GM13976 (cell line): ENCODE measurements at places on chromosomes 2 and 18.

- DNase-seq = no peak
These were observed 169.3 kb downstream of the PMAIP1 start for GRCh38 chr18:60069145-60069544.

- no peak for DNase-seq
These were observed 88.2 kb downstream of the INPP5D start for GRCh38 chr2:233148354-233148753.

GRCh38 chr18:77911971-77912605 lies 662.4 kb downstream of the GALR1 start:
- DNase-seq = no peak

DNA sequence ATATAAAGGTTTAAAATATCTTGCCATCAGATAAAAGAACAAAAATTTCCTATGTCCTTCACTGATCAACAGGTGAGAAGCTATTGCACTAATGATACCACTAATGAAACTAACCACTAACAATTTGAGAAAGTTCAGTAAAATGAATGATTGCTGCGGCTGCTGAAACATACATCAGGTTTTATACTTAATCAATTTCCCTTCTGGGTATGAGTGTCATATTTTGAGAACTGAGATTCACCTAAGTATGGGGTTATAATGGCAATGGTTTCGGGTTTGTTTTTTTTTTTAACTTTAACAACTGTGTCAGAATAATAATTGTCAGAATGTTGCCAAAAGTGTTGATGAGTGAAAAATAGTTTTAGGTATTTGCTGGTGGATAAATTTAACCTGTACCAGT lies 151.3 kb upstream of the SLC39A10 start:
- peak; percentile 20 for DNase-seq

DNA sequence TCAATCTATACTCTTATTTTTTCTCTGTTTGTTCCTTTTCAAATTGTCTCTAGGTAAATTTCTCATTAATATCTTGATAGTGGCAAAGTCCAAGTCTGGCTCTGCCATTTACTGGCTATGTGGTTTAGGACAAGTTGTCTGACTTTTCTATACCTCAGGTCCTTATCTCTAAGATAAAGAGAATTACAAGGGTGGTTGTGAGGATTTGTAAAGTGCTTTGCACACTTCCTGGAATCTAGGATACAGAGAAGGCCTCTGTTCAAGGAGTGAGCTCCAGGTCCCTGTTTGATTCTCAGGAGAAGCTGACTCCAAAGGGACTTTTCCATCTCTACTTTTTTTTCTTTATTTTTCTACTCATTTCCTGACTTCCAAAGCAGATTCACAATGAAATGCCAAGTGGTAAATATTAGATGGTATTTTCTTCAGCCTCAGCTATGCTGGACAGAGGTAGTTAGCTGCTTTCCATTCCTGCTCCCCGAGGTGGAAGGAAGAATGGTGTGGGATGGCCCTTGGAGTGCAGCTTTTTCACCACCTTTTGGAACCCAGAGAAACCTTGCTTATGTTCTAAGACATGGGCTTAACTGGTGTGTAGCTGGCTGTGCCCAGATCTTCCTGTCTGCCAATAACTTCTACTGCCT lies 90.5 kb downstream of the GALNT1 start:
- no peak for DNase-seq

GRCh38 chr2:214737188-214737587 lies 72.3 kb downstream of the BARD1 start:
- DNase-seq = peak; percentile 54

DNA sequence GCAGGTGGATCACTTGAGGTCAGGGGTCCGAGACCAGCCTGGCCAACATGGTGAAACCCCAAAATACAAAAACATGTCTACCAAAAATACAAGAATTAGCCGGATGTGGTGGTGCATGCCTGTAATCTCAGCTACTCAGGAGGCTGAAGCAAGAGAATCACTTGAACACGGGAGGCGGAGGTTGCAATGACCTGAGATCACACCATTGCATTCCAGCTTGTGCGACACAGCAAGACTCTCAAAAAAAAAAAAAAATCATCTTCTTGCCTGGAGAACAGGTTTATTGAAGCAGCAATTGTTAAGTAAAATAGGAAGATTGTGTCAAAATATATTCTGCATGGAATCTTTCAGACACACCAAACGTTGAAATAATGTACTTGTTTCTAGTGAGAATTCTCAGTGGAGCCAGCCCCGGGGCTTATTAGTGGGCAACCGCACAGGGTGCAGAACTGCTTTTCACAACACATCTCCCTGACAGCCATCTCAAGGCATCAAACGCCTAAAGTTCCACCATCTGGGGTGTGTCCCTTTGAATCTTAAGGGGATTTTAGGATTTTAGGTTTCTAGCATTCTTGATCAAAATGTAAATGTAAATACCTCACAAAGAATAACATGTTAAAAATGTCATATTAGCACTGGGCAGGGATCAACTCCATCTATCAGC lies 28.6 kb upstream of the PPP4R1 start:
- DNase-seq = no peak

DNA sequence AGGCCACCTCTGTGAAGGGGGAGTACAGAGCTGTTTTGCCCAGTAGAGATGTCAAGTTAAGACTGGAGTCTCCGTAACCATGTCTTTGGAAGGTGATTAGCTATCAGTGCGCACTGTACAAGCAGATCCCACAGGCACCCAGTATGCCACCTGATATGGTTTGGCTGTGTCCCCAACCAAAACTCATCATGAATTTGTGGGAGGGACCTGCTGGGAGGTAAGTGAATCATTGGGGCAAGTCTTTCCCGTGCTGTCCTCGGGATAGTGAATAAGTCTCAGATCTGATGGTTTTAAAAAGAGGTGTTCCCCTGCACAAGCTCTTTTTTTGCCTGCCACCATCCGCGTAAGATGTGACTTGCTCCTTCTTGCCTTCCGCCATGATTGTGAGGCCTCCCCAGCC lies 90.2 kb downstream of the ACTR2 start:
- DNase-seq = no peak

DNA sequence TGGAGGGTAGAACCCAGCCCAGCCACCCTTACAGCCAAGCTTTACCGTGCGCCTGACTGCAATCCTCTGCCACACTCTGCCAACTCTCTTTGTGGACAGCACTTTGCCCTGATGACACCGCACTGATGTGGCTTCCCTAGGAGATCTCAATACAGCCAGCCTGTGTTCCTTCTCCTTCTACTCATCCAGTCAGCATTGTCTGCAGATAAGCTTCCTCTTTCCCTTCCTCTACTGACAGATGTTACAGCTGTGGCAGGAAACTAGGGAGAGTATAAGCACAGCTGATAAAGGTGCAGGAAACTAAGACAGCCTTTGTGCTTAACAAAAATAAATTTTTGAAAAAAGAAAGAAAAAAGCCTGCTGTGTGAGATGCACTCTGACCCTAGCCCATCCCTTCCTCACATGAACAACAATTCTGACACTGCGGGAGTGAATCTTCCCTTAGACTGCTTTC lies 25.0 kb downstream of the CEP68 start:
- DNase-seq = no peak

DNA sequence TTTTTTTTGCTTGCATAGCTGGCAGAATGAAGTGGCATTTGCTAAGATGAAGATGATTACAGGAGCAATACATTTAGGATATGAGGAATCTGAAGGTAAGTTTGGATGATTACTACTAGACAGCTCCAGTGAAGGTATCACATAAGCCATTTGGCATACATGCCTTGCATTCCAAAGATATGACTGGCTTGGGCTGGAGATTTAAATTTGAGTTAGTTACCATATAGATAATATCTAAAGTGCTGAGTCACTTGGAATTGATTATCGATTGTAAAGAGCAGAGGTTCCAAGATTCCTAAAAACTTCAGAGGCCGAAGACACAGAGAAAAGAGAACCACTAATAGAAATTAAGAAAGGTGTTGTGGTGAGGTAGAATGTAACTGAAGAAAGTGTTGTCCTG lies 1026.4 kb downstream of the DSC3 start:
- no peak for DNase-seq

DNA sequence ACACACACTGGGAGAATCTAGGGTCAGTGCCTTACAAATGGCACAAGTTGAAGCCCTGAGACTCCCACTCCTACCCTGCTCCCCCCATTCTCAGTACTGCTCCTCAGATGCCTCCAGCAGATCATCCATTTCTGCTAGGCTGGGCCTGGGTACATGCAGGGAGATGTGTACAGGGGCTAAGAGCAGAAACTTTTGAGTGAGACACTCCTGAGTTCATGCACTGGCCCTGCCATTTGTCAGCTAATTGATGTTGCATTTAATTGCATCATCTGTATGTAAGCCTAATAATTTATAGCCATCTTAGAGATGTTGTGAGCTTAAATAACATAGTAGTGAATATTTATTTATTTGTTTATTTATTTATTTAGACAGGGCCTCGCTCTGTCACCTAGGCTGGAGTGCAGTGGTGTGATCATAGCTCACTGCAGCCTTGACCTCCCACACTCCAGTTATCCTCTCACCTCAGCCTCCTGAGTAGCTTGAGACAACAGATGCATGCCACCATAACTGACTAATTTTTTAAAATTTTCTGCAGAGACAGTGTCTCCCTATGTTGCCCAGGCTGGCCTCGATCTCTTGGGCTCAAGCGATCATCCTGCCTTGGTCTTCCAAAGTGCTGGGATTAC lies 4.8 kb upstream of the CASP8 start:
- DNase-seq = no peak

GRCh38 chr2:73291461-73292315 lies 1.7 kb downstream of the EGR4 start:
- DNase-seq = peak; percentile 47

DNA sequence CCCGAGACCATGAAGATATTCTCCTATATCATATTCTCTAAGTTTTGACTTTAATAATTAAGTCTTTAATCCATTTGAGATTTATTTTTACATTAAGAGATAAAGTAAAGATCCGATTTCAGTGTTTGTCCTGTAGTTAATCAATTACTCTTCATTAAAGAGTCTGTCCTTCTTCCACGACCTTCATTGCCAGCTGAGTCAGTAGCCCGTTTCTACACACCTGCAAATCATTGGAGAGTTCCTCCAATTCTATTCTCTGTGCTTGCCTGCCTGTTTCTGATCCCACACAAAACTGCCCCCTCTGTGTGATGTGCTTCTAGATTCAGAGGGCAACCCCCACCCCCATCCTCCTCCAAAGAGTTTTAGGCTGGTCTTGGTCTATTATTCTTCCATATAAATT lies 119.2 kb downstream of the KCNF1 start:
- DNase-seq = no peak

GRCh38 chr2:135792401-135793150 lies 44.4 kb downstream of the LCT start:
- DNase-seq = no peak

GRCh38 chr18:36284671-36285295 lies 12.7 kb upstream of the FHOD3 start:
- DNase-seq = peak; percentile 52

- peak; percentile 80 for DNase-seq
These were observed at the start of gene ASAP2 for GRCh38 chr2:9205963-9206948. TSS of gene ASAP2 (plus strand) at chr2:9206812. CDS start at chr2:9207105, 293 bp downstream.

DNA sequence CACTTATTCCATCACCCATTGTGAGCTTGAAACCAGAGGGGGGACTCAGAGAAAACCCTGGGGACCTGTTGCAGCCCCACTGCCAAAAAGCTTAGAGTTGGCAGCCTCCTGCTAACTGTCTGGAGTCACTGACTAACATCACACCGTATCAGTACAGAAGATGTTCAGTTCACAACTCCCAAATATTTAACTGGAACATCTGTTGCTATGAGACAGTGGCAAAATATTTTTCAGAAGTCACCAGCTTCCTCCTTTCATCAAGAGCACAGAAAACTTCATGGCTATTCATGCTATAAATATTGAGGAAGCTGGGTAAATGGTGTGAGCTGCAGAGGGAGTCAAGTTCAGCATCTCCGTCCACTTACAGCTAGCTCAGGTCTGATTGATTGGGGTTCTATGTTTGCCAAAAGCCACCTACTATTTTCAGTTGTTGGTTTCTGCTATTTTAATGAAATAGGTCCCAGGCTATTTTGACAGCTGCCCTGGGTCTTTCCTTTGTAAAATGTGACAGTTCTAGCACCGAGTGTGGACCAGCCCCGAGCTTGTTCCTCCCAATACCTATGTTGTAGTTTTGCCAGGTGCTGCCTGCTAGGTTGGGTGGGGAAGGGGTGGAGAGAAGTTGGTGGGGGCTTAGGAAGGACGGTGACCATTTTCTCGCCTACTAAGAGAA lies 9.8 kb downstream of the TUBB6 start:
- DNase-seq = no peak

DNA sequence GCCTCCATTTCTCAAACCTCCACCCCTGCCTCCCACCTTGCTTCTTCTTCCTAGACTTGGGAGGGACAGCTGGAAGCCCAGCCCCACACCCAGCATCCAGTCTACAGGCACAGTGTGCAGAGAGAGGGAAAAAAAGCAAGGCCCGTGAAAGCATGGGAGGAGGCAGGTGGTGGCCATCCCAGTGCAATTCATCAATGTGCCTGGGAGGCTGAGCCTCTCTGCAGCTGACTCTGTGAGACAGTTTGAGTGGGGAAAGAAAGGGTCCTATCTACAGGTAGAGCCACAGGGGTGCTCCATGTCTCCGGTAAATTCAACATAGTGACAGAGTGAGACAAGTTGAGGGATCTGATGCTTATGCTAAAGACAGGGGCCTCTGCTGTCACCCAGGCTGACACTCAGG lies 340.6 kb downstream of the DYSF start:
- DNase-seq = no peak

- no peak for DNase-seq
These were observed 76.9 kb downstream of the MYO1B start for GRCh38 chr2:191321861-191322662.

GRCh38 chr2:216370961-216371712 lies 1.1 kb downstream of the MARCHF4 start:
- DNase-seq = peak; percentile 27

DNA sequence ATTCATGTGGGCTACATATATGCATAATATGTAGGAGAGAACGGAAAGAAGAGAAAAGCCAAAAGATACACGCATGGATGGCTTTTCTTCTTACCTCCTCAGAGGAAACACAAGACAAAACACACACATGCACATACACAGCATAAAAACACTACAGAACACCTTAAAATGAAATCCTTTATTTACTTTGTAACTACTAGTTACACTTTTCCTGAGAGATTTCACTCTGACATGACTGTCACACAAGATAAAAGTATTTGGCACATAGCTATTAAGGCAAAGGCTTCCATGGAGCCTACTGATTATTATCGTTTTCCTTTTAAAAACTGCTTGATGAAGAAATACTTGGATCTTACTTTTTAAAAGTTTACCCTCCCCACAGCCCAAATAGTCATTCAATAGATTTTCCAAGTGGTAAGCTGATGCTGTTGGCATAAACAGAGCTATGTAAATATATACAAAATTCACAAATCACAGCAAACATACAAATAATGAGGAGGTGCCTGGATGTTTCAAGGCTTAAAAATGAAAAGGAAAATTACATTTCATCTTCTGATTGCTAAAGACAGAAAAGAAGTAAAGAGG lies 8.6 kb downstream of the ZEB2 start:
- DNase-seq = no peak

DNA sequence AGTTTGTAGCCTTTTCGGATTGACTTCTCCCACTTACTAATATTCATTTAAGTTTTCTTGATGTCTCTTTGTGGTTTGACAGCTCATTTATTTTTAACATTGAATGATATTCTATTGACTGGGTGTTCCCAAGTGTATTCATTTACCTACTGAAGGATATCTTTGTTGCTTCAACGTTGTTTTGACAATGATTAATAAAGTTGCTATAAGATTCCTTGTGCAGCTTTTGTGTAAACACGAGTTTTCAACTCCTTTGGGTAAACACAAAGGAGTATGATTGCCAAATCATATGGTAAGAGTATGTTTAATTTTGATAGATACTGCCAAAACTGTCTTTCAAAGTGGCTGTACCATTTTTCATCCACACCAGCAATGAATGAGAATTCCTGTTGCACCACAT lies 1200.9 kb downstream of the DSC3 start:
- DNase-seq = no peak
